T-helper 17 cell (primary cell): ENCODE measurements at places on chromosomes 3 and 15. TPM values are rescaled to one million over a fixed set of nuclear protein-coding genes. Genes with fewer than 3 reads are reported as not detected.

GRCh38 chr15:27816790-27817189 lies 282.3 kb downstream of the OCA2 start:
- DNase-seq, result no peak

- no peak for DNase-seq
Observed at GRCh38 chr15:36938764-36939163, 161.6 kb downstream of the MEIS2 start.

The ITGB5 gene
- 3.1 TPM for total RNA-seq

The LMAN1L gene
- 0.91 TPM for total RNA-seq

The RGMA gene
- total RNA-seq, result not detected

DNA sequence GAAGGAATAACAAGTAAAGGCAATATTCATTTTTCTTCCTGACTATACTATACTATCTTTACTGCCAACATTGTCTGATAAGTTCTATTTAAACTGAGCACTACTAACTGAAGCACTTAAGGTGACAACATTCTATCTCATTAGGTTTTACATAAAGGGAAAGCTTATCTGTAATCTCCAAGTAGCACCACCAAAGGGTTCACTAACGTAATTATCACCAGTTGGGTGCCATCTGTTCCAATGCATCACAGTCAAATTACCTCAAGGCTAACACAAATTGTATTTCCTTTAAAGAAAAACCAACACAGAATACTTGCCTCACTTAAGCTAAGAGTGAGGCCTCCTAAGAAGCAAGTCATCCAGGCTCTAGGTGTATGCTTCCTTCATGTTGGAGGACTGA lies 453.8 kb downstream of the RAP2B start:
- DNase-seq, result no peak

- no peak for DNase-seq
Observed at GRCh38 chr15:39587731-39588530, 7.1 kb downstream of the THBS1 start.

- DNase-seq, result no peak
Observed at GRCh38 chr15:85336880-85337279, 43.5 kb upstream of the AKAP13 start.

DNA sequence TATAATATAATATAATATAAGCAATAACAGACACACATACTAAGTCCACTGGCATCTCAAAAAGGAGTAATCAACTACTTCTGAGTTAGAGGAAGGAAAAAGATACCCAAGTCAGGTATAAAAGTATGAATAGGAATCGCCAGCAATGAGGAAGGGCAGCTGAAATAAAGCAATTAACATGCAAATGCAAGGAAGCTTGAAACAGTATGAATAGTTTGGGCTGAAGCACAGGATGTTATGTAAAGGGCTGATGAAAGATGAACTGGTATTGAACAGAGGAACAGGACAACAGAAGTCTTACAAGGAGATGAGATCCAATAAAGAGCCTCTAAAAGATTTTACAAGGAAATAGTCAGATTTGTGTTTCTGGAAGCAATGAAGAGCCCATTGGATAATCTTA lies 7.1 kb downstream of the COPS2 start:
- no peak for DNase-seq

DNA sequence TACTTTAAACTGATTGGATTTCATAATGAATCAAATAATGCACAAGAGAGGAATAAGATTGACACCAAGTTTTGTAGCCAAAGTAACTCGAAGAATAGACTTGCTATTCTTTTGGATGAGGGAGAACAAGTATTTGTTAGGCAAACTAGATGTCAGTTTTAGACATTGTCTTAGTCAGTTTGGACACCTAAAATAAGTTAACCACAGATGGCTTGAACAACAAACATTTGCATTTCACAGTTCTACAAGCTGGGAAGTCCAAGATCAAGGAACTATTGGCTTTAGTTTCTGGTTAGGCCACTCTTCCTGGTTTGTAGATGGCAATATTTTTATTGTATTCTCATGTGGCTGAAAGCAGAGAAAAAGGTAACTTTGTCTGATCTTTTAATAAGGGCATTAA lies 61.3 kb upstream of the OSTN start:
- DNase-seq, result no peak

- DNase-seq, result no peak
Observed at GRCh38 chr15:60043744-60044435, 39.8 kb downstream of the FOXB1 start.

- no peak for DNase-seq
Observed at GRCh38 chr3:141729240-141729639, 8.9 kb upstream of the RNF7 start.

DNA sequence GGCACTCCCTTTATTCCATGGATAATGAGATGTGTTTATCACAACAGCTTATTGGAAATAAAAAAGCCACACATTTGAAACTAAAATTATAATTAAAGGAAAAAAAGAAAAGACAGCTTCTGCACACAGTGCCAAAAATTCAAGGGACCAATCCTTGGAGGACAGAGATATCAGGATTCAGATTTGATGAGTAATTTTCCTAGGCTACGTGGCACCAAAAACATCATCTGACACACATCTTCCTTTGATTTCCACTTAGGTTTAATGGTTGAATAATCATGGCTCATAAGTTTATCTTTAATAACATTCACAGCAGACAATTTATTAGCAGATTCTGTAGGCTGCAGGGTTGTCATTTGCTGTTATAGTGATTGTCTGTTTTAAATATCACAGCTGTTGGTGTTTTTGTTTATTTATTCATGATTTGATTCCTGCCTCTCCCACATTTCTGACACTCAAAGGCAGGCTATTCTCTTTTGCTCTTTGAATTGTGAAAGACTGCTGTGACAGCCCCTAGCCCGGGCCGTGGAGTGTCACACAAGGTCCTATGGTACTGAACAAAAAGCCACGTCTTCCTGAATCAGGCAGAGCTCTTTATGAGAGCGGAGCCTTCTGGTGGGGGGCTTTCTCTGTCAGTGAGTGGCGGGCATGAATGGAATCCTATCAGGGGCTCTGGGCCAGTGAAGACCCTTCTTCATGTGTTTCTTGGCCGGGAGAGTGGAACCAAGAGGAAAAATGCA lies 708.5 kb downstream of the SQOR start:
- DNase-seq, result no peak

- DNase-seq, result no peak
Observed at GRCh38 chr3:188602111-188602510, 448.2 kb downstream of the LPP start.

DNA sequence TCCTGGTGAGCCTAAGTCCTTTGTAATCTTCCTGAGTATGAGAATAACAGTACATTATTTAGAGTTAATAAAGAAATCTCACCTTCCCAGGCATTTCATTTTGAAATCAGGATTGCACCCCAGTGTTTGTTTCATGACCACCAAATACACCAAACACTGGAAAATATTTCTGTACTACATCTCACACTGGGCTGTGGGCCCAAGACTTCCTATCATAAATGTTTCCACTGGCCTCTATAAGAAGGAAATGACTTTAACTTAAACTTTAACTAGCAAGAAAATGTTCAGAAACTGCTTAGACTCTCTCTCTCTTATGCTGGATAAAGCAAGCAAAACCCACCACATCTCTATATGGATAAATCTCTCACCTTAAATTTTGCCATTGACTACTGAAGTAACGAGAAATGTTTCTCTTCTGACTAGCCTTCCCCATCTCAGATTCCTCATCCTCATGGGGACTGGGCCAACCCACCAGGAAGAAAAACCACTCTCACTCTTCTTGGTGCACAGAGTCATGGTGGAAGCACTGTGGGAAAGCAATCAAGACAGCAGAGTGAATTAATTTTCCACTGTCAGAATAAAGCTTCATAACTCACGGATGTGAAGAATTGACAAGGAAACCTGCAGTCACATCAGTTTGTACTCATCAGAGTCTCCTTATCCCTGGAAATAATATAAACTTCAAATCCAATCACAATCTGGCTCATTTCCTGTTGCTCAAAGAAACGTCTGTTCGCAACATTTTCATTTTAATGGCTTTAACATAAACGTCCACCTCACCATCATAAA lies 859.6 kb downstream of the EPHA3 start:
- no peak for DNase-seq
